ENCODE measurements at places on chromosomes 3 and 15.

- DNase-seq, result no peak
Observed at GRCh38 chr3:128823008-128823407, 56.4 kb upstream of the ACAD9 start.

- no peak for DNase-seq
Observed at GRCh38 chr15:101578443-101578894, 73.7 kb downstream of the TM2D3 start.

GRCh38 chr3:38222032-38222634, 43.5 kb upstream of the SLC22A13 start:
- DNase-seq, result no peak

DNA sequence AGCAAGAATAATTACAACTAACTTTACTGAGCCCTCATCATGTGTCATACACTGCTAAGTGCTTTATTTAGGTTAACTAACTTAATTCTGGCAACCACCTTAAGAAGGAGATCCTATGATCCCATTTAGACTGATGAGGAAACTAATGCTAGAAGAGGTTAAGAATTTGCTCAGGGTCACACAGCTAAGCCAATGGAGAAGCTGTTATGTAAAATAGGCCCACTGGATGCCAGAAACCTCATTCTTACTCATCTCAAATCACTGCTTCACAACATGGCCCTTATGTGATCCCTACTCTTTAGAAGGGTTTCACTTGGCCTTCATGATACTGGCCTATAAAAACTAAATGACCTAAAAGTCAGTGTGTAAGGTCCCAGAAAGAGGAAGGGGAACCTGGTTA, 41.2 kb downstream of the IMPG2 start:
- DNase-seq, result no peak

DNA sequence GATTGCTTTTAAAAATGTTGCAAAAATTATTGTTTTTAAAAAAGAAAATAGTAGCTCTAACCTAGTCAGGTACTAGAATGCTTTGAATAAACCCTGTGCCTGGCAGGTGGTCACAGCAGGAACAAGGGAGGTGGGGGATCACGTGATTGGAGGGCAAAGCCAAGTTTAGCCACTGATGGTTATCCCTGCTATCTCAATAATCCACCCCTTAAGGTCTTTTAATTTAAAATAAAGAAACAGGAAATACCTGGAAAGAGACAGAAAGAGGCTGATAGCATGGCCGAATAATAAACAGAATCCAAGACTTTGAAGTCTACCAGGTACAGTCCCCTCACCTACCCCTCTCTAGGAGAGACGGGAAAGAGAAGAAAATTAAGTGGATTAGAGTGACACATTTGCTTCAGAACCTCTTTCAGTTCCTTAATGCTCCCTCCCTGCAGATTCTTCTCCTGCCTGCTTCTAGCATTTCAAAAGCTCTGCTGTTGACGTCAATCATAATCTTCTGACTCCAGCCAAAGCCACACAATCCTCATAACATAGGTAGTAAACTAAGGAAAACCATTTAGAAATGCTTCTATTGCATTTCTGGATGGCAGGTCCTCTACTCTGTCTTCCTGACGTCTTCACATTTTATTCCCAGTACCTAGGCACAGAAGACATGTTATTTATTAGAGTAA, 303.4 kb upstream of the MME start:
- no peak for DNase-seq

GRCh38 chr15:95134431-95135110, 903.2 kb downstream of the MCTP2 start:
- DNase-seq, result no peak

- DNase-seq, result no peak
Observed at GRCh38 chr3:178201714-178202113, 334.5 kb upstream of the KCNMB2 start.

Data from naive thymus-derived CD8-positive, alpha-beta T cell (primary cell).